Activated naive CD8-positive, alpha-beta T cell treated with anti-CD3 and anti-CD28 coated beads, Interleukin-2, amount 10 ng/mL, durations not matched to agents 7 days and 5 days (primary cell): ENCODE measurements at places on chromosomes 3 and 15. TPM values are rescaled to one million over a fixed set of nuclear protein-coding genes. Genes with fewer than 3 reads are reported as not detected.

ERICH6 gene
- total RNA-seq, result 0.23 TPM

ARPP21 gene
- not detected for total RNA-seq

SNURF gene
- 27.3 TPM for total RNA-seq

SH3GL3 gene
- total RNA-seq, result not detected

EFL1 gene
- 26.4 TPM for total RNA-seq

LMAN1L gene
- 0.37 TPM for total RNA-seq

MOBP gene
- not detected for total RNA-seq

RHCG gene
- total RNA-seq, result not detected

HIGD1A gene
- 44.5 TPM for total RNA-seq
